T-helper 1 cell (primary cell): ENCODE measurements at places on chromosomes 2 and 18.
A peak's percentile ranks its signal among the peaks of the same experiment; 100 is the strongest.

- no peak for DNase-seq
Observed at GRCh38 chr2:33056170-33056569, 109.4 kb downstream of the LTBP1 start.

DNA sequence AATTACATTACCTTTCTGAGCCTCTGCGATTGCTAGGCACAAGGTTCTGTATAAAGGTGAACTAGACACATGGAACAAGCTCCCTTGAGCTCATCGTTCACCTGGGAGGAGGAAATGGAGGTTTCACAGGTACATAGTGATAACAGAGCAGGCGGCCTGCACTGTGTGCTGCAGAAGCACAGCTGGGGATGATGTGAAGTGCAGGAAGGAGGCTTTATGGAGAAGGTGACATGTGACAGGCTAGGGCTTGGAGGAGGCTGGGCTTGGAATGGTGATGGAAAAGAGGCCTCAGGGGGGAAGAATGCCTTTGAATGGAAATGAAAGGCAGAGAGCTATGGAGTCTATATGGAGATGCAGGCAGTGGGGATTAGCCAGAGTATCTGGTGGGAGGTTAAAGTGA, 22.9 kb downstream of the MARCHF4 start:
- DNase-seq = no peak

- peak; percentile 23 for DNase-seq
Observed at GRCh38 chr2:108988796-108989713, at the start of gene EDAR. Gene EDAR, minus strand, starts transcription at chr2:108989220. Its CDS starts 58,206 bp downstream, at chr2:108931014.

DNA sequence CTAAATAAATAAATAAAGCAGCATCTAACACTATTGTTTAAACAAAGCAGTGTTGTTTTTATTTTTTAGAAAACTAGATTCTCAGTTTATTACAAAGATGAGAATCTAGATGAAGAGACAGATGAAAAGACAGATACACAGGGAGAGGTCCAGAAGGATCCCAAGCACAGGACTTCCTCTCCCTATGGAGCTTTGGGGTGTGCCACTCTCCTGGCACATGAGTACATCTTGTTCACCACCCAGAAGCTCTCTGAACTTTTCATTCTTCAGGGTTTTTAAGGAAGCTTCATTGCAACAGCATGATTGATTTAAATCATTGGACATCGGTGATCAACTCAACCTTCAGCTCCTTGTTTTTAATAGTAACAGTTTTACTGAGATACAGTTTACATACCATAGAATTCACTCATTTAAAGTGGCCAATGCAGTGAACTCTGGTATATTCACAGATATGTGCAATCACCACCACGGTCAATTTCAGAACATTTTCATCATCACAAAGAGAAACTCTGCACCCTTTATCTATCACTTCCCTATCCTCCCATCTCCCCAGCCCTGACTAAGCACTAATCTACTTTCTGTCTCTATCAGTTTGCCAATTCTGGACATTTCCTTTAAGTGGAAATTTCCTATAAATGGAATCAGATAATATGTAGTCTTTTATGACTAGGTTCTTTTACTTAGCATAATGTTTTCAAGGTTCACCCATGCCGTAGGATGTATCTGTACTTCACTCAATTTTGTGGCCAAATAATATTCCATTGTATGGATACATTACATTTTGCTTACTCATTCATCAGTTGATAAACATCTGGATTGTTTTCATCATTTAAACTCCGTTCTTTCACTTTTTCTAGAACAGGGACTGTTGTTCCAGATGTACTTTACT, 62.3 kb upstream of the ZFP36L2 start:
- no peak for DNase-seq

DNA sequence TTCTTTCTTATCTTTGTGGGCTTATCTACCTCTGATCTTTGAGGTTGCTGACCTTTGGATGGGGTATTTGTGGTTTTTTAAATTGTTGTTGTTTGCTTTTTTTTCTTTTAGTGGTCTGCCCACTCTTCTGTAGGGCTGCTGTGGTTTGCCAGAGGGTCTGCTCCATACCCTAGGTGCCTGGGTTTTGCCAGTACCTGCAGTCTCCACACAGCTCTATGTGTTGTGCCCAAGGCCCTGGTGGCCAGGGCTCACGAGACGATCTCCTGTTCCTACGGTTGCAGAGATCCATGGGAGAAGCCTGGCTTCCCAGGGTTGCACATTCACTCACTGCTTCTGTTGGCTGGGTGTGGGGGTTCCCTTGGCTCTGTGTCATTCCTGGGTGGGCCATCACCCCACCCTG, 87.1 kb downstream of the PARD3B start:
- DNase-seq = no peak

GRCh38 chr18:35024965-35025364, 16.2 kb upstream of the MAPRE2 start:
- no peak for DNase-seq

- no peak for DNase-seq
Observed at GRCh38 chr2:121498731-121499130, 31.9 kb upstream of the RNU4ATAC start.

DNA sequence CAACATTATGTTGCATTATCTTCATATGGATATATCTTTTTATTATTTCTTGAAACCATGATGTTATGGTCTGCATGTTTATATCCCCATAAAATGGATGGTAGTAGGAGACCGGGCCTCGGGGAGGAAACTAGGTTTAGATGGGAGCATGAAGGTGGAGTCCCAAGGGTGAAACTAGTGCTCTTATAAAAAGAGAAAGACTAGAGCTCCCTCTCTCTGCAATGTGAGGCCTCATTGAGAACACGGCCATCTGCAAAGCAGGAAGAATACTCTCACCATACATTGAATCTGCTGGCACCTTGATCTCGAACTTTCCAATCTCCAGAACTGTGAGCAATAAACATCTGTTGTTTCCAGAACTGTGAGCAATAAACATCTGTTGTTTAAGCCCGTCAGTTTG, 64.0 kb downstream of the NXPH2 start:
- DNase-seq = no peak

- DNase-seq = peak; percentile 48
Observed at GRCh38 chr2:200307724-200308545, 1.4 kb downstream of the SPATS2L start.

- no peak for DNase-seq
Observed at GRCh38 chr18:61086657-61087056, 246.6 kb upstream of the CDH20 start.

- DNase-seq = no peak
Observed at GRCh38 chr2:144597894-144598593, 78.1 kb upstream of the ZEB2 start.

- no peak for DNase-seq
Observed at GRCh38 chr2:60370814-60371213, 182.6 kb downstream of the BCL11A start.

DNA sequence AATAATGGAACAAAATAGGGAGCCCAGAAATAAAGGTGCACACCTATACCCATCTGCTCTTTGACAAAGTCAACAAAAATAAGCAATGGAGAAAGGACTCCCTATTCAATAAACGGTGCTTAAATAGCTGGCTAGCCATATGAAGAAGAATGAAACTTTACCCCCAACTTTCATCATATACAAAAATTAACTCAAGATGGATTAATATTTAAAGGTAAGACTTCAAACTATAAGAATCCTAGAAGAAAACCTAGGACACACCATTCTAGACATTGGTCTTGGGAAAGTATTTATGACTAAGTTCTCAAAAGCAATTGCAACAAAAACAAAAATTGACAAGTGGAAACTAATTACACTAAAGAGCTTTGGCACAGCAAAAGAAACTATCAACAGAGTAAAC, 139.1 kb downstream of the DNAH7 start:
- DNase-seq = no peak

- DNase-seq = no peak
Observed at GRCh38 chr2:62136956-62137830, 58.7 kb upstream of the B3GNT2 start.

DNA sequence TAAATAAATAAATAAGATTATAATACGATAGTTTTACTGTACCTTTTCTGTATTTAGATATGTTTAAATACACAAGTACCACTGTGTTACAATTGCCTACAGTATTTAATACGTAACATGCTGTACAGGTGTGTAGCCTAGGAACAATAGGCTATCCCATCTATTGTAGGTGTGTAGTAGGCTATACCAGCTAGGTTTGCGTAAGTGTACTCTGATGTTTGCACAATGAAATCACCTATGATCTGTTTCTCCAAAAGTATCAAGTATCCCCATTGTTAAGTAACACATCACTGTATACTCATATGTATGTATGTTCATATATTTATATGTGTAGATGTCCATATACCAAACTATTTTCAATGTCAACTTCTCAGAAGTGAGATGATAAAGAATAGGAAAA, 118.2 kb upstream of the RND3 start:
- DNase-seq = no peak

DNA sequence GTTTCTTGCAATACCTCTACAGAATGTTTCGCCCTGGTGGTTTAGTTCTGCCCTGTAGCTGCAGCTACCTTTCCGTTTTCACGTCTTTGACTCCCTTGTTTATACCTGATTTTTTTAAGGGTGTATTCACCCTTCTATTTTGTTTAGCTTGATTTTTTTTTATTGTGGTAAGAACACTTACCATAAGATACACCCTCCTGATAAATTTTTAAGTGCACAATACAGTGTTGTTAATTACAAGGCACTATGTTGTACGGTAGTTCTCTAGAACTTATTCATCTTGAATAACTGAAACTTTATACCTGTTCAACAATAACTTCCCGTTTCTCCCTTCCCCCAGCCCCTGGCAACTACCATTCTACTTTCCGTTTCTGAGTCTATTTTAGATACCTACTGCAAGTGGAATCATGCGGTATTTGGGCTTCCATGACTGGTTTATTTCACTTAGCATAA, 48.9 kb upstream of the NABP1 start:
- no peak for DNase-seq

- no peak for DNase-seq
Observed at GRCh38 chr2:11877764-11878163, 131.3 kb downstream of the LPIN1 start.

- no peak for DNase-seq
Observed at GRCh38 chr2:72014831-72015230, 132.8 kb downstream of the CYP26B1 start.

- DNase-seq = no peak
Observed at GRCh38 chr2:176812246-176812775, 400.3 kb upstream of the HNRNPA3 start.

GRCh38 chr2:159459279-159459678, 157.1 kb downstream of the BAZ2B start:
- DNase-seq = no peak

GRCh38 chr2:219641390-219642068, 14.1 kb downstream of the SLC4A3 start:
- DNase-seq = no peak

GRCh38 chr2:27133195-27133875, 1.1 kb downstream of the PREB start:
- peak; percentile 27 for DNase-seq

DNA sequence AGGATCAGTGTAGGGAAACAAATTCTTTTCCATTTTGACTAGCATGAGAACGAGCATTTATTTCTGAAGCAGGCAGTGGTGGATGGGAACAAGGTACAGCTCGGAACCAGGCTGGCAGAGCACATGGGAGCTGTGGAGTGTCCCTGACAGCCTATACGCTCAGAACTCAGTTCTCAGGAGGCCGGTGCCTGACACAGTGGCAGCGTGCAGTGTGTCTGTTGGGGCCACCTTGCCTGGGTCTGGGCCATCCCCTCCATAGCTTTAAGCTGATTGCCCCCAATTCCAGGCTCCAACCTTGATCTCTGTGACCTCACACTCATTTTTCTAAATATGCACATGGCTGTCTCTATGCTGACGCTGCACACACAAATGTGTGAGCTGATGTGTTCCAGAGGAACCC, 54.5 kb upstream of the ATG16L1 start:
- DNase-seq = no peak

GRCh38 chr18:53906681-53907080, 317.8 kb downstream of the MBD2 start:
- DNase-seq = no peak

DNA sequence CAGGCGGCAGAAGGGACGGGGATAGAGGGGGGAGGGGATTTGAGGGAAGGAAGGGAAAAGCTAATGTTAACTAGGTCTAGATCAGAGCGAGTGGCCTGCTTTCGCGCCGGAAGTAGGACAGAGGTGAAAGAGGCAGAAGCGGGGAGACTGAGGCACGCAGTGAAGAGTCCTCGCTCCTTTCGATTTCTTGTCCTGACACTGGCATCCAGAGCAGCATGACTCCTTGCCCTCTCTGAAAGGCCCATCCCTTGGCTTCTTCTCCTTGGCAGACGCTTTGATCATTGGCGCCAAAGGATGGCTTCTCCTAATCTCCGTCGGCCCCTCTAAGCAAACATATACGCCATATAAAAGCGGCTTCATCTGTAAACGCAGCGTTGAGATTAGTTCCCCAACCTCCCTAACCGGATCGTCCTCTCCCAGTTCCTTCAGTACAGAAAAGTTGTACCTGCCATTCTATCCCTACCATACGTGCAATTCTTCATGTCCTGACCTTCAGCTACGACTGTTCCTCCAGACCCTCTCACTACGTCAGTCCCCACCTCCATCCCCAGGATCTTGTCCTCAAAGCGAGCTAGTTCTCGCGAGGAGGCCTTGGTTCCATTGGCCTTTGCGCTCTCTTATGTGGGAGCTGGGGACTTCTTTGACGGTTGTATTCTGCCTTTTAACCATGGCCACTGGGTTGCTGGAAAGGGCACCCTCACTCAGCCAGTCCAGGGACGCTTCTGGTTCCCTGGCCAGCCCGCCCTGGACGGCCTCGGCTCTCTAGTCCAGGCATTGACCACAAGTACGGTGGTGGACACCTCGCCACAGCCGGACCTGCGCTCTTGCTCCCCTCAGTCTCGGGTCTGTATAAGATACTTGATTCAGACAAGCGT, 857 bp upstream of the NEUROD1 start:
- DNase-seq = no peak

GRCh38 chr2:209958016-209958415, 44.4 kb upstream of the RPE start:
- no peak for DNase-seq

- no peak for DNase-seq
Observed at GRCh38 chr2:234967201-234967869, 15.5 kb downstream of the SH3BP4 start.

DNA sequence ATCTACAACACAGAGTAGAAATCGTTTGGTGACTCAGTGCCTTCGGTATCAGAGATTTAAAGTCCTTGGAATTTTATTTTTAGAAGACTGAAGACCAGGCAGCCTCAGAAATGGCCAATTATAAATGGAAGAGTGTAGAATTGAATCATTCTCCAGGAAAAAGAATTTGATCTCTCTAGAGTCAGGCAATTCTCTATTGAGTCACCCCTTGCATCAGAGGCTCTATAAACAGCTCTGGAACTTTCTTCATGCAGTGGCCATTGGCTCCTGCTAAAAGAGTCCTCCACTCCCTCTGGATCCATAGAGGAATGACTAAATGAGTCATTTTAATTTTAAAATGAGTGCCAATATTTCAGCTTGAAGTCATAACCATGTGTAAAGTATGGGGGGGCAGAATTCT, 816.2 kb downstream of the TDRD15 start:
- no peak for DNase-seq

GRCh38 chr2:201574766-201575165, 68.5 kb downstream of the TMEM237 start:
- DNase-seq = no peak

DNA sequence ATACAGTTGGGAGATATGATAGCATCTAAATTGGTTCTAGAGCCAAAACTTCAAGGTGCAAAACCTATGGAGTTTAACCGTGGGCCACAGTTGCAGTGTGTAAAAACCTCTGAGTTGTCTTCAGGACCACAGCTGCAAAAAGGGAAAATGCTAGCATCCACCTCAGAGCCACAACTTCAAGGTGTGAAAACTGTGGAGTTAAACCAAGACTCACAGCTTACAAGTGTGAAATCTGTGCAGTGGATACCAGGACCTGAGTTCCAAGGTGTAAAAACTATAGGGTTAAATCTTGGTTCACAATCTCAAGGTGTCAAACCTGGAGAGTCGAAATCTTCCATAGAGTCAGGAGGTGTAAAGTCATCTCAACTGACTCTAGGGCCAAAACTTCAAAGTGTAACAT, 10.4 kb upstream of the ZNF512 start:
- no peak for DNase-seq
